Omental fat pad (tissue), 4 donors: ENCODE measurements at places on chromosomes 16 and 17. TPM values are rescaled to one million over a fixed set of nuclear protein-coding genes. Genes with fewer than 3 reads are reported as not detected.

MYH8 gene
- total RNA-seq, result not detected

SLFN14 gene
- total RNA-seq, result not detected

GRCh38 chr16:88533381-88533917 lies 36.8 kb upstream of the ZC3H18 start:
- DNase-seq, result no peak

- no peak for DNase-seq
These were observed 204.6 kb downstream of the SEC14L1 start for GRCh38 chr17:77345260-77345910.

DNA sequence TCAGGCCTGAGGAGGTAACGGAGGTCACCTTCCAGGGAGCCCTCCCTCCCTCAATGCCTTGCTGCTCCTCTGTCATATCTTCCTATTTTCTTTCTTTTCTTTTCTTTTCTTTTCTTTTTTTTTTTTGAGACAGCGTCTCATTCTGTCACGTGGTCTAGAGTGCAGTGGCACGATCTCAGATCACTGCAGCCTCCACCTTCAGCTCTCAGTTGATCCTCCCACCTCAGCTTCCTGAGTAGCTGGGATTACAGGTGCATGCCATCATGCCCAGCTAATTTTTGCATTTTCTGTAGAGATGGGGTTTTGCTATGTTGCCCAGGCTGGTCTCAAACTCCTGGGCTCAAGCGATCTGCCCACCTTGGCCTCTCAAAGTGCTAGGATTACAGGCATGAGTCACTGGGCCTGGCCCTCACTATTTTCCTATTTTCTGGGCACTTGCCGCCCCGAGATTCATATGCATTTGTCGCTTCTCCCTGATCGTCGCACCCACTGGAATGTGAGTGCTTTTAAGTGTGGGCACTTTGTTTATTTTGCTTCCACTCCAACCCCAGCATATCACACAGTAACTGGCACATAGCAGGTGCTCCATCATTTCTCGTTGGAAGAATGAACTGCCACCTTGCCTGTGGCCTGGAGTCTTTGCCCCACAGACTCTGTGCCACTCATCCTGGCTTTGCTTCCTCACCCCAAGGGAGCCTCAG lies 31.7 kb downstream of the CPNE2 start:
- no peak for DNase-seq
